GM10248 (cell line): ENCODE measurements at places on chromosomes 5 and 9.

GRCh38 chr5:157288405-157289163, 22.7 kb downstream of the CYFIP2 start:
- DNase-seq = no peak

- peak; percentile 12 for DNase-seq
These were observed 507 bp downstream of the CTNND2 start for GRCh38 chr5:11903614-11904264.

- DNase-seq = no peak
These were observed 263.4 kb downstream of the DEPDC1B start for GRCh38 chr5:60436518-60436917.

DNA sequence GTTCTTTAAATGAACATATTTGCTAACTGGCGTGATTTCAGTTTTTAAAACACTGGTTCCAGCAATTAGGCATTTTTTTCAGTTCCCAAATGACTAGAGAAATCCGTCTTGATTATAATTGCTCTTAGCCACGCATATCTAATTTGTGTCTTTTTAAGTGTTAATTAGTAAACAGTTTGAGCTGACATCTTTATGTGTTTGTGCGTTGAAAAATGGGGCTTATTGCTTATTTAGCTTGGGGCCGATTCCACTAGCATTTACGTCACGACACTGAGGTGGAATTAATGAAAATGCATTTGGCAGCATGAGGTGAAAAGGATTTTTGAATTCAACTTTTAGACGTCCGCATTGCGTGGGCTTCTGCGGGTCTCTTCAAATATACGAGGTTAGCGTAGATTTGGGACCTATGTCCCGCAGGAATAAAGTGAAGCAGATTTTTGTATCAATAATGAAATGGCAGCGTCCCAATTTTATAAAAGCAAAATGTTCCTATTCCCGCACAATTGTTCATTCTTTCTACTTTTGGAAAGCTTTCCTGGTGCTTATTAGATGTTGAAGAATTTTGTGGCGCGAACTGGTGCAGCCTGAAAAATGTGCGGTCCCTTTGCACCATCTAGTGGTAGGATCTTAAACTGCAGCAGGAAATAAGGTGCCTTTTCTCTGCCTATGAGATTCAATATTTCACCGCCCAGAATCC, 122.7 kb upstream of the LMX1B start:
- DNase-seq = peak; percentile 69

DNA sequence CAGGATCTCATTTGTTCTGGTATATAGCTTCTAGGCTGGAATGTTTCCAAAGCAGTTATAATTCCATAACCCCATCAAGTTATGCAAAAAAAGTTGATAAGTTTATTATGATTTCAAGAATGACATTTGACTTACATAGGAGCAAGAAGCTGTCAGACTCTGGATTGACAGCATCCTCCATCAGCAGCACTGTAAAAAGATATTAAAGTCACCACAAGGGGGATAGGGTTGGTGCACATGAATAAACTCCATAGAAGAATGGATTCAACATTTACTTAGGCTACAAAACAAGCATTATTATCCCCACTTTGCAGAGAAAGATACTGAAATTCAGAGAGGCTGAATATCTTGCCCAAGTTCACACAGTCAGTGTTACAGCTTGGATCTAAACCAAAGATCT, 208.9 kb upstream of the SLC30A5 start:
- DNase-seq = no peak

DNA sequence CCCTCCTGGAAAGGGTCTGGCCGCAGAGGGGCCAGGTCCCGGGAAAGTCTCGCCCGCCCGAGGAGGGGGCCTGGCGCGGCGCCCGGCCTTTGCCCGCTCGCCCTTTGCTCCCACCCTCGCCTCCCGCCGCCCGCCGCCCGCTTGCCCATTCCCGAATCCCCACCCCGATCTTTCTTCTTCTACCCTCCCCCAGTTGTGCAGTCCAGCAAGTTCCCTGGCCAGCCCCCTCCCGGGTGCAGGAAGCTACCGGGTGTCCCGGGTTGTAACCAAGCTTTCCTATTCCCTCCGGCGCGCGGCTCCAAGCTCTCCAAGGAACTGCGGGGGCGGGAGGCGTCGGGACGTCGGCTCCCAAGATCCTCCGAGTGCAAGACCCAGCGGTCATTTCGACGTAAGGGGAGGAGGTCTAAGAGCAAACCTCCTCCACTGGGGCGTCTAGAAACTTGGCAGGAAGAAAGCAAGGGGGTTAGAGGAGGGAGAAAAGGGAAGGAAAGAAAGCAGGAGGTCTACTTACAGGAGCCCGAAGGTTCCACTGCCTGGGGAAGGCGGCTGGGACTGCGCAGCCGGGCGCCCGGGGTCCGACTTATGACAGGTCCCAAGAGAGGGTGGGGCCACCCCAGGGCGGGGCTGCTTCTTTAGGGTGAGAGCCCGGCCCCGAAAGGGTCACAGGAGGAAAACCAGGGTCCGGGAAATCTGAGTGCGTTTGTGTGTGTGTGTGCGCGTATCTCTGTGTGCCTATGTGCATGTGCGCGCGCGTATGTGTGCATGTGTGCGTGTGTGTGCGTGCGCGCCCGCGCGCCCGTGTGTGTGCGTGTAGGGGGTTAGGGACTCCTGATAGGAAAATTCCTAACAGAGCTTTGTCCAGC, at the start of gene PTGR1:
Gene PTGR1 (minus strand): TSS at position 556 of the 863 bp plus-strand sequence. CDS start 2,225 bp downstream, outside the sequence.
- DNase-seq = peak; percentile 60

GRCh38 chr9:14362175-14362574, 48.2 kb upstream of the NFIB start:
- no peak for DNase-seq

DNA sequence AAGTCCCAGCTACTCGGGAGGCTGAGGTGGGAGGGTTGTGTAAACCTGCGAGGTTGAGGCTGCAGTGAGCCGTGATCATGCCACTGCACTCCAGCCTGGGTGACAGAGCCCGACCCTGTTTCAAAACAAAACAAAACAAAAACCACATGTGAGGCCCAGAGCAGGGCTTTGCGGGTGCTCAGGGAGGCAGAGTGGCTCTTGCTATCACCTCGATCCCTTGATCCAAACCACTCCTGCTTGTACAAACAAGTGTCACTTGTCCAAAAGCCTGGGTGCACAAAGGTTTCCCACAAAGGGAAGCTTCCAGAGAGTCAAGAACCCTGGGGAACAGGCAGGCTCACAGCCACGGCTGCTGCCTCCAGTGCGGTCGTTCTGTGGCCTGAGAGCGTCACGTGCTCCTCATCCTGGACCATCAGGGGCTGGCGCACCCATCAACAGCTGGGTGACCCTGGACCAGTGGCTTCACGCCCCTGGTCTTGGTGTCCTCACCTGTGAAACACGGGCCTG, 162.7 kb downstream of the C9orf50 start:
- DNase-seq = no peak

- no peak for DNase-seq
These were observed 86.6 kb upstream of the EQTN start for GRCh38 chr9:27383524-27383923.

- no peak for DNase-seq
These were observed 15.1 kb downstream of the DROSHA start for GRCh38 chr5:31516802-31517201.

DNA sequence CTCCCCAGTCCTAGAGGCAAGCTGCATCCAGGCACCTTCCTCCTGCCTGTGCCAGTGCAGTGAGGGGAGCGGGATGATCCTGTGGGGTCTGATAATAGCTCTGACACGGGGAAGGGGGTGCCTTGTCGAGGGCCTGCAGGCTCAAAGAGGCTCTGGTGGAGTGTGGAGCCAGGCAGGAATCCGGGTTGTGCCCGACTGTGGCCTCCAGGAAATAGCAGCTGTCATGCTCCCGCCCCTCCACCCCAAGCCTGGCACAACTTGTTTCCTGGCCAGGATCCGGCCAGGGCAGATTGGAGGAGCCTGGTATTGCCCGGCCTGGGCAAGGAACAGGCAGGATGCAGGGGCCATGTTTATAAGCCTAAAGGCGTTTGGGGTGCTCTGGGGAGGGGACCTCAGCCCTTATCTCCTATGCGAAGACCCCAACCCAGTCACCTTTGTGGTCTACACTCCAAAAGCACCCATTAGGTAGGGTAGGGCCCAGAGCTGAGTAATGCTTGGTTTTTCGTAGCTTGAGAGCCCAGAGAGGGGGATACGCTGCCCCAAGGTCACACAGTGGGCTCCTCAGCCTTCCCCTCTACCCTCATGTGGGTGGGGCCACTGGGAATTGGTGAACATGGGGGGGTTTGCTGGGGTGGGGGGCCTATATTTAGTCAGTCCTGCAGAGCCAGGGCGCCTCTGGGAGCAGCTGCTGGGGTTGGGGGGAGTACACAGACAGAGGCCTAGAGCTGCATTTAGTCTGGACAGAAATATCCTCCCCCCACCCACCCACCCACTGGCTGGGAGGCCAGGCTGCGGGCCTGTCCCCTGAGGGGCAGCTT, 12.2 kb downstream of the CXXC5 start:
- DNase-seq = no peak

DNA sequence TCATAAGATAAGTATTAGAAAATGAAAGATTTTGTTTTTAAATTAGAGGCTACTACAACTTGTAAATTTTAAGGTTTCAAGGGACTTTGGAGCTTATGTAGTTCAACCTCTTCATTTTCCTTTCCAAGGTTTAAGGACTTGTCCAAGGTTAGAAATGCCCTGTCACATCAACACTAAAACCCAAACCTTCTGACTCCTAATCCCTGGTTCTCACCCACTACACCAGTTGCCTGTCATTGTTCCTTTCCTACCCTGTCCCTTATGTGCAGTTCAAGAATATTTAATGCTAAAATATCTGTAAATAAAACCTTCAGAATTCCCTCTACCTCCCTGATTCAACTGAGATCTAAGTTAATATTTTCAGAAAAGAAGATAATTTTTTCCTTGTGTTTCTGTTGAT, 206.4 kb downstream of the NFIB start:
- no peak for DNase-seq

- peak; percentile 47 for DNase-seq
These were observed 8.0 kb upstream of the HABP4 start for GRCh38 chr9:96441798-96442445.

GRCh38 chr5:64364426-64364825, 141.4 kb upstream of the RGS7BP start:
- DNase-seq = no peak
